ENCODE measurements at places on chromosomes 4 and X. TPM values are rescaled to one million over a fixed set of nuclear protein-coding genes. Genes with fewer than 3 reads are reported as not detected.
A peak's percentile ranks its signal among the peaks of the same experiment; 100 is the strongest.

Gene BEX4
- 0.68 TPM for total RNA-seq

DNA sequence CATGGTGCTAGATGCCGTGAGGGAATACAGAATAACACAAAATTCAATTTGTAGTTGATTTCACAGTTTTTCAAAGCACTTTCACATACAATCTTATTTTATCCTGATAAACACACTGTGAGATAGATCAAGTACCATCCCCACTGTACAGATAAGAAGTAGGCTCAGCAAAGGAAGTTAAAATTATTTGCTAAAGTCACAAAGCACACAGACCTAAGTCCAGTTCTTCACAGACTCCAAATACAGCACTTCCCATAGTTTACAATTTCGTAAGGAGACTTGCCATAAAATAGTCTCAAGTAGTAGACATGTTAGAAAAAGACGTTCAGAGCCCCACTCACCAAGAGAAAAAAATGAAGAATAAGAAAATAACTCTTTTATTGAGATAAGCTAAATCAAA is 7.8 kb upstream of the CUL4B start:
- DNase-seq, result no peak

GRCh38 chr4:15420642-15421041 is 7.2 kb upstream of the C1QTNF7 start:
- peak; percentile 44 for DNase-seq

Gene ASB5
- 0.37 TPM for total RNA-seq

Gene ZCCHC12
- not detected for total RNA-seq

DNA sequence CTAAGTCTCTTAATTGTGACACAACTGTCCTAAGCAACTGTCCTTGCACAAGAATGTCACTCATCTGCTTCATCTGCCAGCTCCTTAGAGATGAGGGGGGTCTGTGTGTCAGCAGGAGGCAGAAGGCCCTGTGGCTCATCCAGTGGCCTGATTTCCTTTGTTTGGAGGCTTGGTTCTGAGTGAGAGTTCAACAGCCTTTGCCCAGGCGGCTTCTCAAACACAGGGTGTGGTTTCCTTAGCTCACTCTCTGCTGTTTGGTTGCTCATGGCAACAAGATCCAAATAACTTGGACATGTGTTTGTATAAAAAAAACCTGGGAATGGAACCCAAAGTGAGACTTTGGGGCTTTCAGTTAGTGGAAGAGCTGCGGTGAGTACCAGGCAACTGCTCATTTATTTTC is 46.6 kb downstream of the MAP7D3 start:
- DNase-seq, result peak; percentile 15

Gene FATE1
- not detected for total RNA-seq

GRCh38 chrX:134886002-134886596 is 104.7 kb upstream of the SMIM10 start:
- no peak for DNase-seq

DNA sequence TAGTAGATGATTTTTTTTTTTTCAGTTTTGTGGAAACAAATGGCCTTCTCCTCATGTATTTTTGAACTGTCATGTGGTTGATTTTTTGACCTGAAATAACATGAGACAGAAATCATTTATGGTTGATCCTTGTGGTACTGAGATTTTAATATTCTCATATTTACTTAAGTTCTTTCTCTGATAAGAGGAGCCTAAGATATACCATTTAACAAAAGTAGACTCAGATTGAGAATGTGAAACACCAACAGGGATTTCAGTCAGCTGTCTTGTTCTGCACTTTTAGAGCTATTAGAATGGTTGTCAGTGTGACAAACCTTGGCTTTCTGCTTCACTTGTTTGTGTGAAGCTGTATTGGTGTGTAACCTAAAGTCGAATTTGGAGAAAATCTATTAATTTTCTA is 575.7 kb downstream of the SPOCK3 start:
- DNase-seq, result no peak

GRCh38 chrX:54484666-54485065 is 11.4 kb downstream of the FGD1 start:
- no peak for DNase-seq

Gene SYP
- 0.19 TPM for total RNA-seq

DNA sequence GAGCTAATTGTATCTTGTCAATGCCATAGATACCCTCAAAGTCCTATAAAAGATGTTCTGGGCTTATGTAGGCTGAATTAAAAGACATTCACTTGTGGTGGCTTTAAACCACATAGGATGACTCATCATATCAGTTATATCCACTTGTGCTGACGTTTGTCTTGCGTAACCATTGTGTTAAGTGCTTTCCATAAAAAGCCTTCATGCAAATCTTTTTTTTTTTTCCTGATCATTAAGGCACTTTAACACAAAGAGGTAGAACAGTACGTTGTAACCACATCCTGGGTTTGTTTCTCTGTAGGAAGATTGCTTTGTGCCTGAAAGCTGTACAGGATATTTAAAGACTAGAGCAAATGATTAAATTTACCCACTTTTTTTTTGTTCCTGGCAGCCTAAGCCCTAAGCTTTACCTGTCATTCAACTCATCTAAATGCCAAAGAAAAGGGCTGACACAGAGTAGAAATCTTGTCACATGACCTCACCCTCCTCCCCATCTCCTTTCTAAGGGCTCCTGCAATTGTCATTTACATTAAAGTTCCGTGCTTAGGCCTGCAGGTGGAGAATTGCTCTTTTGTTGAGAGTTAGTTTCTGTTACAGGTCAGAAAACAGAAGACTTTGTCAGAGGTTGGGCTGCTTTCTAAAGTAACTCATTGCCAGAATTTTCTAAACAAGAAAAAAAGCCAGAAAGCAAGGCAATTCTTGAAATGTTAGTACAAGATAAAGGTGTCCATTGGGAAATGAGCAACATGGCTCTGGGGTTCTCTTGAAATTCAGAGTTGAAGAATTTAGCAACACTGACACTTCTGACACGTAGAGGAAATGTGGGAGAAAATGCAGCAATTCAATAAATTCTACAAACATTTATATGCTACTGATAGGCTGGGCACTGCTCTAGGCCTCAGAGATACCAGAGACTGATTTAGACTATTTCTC is 555.6 kb downstream of the PPARGC1A start:
- DNase-seq, result peak; percentile 100

DNA sequence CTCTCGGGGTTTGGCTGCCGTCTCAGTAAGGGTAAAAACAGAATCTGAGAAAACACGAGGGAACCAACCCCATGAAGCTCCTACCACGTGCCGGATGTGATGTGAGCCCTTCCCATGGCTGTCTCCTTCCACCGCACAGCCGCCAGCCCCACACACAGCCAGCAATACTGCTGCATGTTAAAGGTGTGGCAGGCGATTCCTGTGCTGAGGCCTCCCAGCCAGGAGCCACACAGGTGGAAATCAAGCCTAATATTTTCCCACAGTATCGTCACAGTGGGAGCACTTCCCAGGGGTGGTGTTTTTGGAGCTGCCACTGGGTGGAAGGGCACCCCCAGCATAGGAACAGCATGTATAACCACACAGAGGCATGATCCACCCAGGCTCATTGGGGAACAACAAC is 77.5 kb downstream of the SLC2A9 start:
- DNase-seq, result no peak

- DNase-seq, result no peak
Observed at GRCh38 chrX:109990582-109991276, 12.2 kb upstream of the TMEM164 start.

DNA sequence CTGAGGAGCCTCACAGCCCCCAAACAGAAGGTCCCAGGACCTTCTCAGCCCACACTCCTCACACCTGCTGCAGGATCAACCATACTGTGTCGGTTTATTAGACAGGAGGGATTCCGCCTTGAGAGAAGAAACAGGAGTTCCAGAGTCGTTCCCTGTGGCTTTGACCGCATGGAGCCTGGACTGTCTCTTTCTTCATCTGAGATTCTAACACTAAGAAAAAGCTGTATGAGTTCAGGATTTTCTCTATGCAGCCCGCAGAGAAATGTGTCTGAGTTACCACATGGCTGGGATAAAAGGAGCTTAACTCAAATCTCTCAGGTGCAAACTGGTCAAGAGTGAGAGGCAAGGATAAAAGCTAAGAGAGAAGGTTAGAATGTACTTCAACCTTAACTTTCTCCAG is 126.7 kb downstream of the AFAP1 start:
- DNase-seq, result no peak

GRCh38 chr4:189858435-189858834 is 82.2 kb upstream of the FRG1 start:
- no peak for DNase-seq

- no peak for DNase-seq
Observed at GRCh38 chr4:89307446-89308160, at the start of gene GPRIN3. TSS of gene GPRIN3 (minus strand) at chr4:89307800. CDS start at chr4:89250110, 57,690 bp downstream.

Gene KCNE5
- 0.14 TPM for total RNA-seq

Gene RAB41
- not detected for total RNA-seq

- no peak for DNase-seq
Observed at GRCh38 chr4:158146736-158147135, 26.1 kb downstream of the GASK1B start.

DNA sequence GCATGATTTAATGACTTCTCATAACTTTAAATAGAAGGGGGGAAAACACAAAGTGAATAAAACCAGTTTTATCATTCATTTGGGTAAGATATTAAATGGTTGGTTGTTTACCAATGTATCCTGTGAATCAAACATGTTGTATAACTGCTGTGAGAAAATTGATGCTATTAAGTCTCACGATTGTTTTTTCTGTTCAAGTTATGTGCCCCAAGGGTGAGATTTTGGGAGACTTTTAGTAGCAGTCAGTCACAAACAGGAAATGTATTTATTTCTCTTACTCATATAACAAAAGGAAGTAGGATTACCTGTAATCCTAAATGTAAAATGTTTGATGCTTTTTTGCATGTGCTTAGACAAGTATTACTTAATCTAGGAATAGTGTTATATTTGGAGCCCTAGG is 39.2 kb downstream of the MTHFD2L start:
- no peak for DNase-seq

- DNase-seq, result peak; percentile 25
Observed at GRCh38 chrX:151974336-151975227, at the start of gene GABRE. TSS of gene GABRE (minus strand) at chrX:151974676. CDS start at chrX:151974625, 51 bp downstream.

Gene XKRX
- 0.39 TPM for total RNA-seq

- DNase-seq, result no peak
Observed at GRCh38 chr4:185541251-185541727, 6.0 kb upstream of the PDLIM3 start.

GRCh38 chrX:18578546-18578945 is 93.4 kb downstream of the RS1 start:
- DNase-seq, result no peak

Gene DGKK
- not detected for total RNA-seq

DNA sequence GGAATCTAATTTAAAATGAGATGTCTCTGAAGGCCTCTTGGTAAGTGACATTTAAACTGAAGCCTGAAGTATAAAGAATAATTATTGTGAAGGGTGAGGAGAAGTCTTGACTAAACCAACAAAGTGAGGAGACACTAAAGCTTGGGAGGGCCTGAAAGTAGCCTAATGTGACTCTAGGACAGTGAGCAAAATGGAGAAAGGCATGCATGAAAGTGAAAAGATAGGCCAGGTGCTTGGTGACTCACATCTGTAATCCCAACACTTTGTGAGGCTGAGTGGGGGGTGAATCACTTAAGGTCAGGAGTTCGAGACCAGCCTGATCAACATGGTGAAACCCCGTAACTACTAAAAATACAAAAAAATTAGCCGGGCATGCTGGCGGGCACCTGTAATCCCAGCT is 46.9 kb upstream of the SMARCAD1 start:
- DNase-seq, result no peak

GRCh38 chr4:169024762-169025161 is 14.7 kb upstream of the CBR4 start:
- peak; percentile 49 for DNase-seq

DNA sequence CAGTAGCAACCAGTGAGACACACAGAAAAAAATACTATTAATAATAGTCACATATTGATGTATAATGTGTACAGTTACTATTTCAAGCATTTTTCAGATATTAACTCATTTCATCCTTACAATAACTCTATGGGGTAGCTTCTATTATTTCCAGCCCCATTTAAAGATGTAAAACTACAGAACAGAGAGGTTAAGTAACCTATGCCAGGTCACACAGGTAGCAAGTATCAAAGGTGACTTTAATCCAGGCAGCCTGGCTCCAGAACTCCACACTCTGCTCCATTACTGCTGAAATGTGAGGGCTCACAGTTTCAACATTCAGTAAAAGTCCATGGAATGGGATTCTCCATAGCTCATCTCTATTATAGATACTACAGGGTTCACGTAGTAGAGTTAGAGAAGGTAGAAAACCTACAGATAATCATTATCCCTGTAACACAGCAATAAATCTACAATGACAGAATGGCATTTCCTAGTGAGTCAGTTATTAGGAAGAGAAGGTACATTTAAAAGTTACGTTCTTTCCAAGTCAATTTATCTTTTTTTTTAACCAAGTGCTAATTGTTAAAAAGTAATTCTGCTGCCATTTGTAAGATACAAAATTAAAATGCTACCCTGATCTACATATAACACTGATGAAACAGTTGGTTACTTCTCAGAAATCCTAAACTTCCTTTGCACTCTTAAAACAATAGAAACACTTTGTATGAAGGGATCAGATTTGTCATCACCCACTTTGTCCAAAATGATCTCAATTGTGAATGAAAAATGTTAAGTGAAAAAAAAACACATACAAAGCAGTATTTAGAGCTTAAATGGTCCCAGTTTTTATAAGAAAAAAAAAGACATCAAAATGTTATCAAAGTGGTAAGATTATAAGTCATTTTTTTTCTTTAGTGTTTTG is 18.7 kb downstream of the RELL1 start:
- no peak for DNase-seq

Gene NLRP2B
- not detected for total RNA-seq

DNA sequence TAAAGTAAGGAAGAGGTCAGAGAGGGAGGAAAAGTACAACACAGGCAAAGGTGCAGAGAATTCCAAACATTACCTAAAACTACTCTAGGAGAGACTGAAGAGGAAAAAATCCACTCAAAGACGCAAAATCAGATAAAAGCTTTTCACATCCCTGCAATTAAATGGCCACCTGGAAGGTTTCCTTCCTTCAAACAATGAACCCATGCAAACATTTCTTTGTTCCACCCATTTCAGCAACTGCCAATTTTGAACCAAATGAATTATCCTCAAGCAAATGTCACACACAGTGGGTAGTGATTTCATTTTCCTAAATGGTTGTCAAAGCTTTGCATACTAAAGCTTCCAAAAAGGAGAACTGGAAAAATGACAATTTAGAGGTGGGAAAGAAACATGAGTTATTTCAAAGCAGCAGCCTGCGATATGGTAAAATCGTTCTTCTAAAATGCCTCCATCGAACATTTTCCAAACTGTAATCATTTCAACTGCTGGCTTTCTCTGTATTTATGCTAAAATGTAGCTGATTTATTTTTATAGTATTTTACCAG is 45.0 kb downstream of the APBB2 start:
- DNase-seq, result no peak

DNA sequence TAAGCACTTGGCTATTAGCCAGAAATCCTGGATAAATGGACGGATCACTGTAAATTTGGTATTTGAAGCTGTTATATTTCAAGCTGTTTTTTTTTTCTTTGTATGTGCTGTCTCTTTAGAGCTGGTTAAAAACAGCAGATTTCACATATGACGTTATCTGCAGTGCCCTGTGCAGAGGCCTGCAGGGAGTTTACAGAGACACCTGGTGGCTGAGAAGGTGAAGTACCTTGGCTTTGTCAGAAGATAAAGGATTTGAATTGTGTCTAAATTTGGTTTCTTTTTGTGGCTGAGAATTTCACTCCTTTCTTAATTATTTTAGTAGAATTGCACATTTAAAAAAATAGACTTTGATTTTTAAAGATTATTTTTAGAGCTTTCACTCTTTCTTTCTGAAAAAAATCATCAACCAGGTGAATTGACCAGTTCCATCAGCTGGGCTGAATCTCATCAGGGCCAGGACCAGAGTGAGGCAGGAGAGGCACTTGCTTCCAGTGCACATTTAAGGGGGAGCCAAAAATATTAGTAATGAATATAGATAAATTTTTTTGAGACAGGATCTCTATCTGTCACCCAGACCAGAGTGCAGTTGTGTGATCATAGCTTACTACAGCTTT is 9.6 kb upstream of the CHRNA9 start:
- peak; percentile 86 for DNase-seq

Gene PALLD
- total RNA-seq, result 92.1 TPM
